ENCODE measurements at places on chromosomes 13 and 19. TPM values are rescaled to one million over a fixed set of nuclear protein-coding genes. Genes with fewer than 3 reads are reported as not detected.
A peak's percentile ranks its signal among the peaks of the same experiment; 100 is the strongest.

SLC25A30 gene
- 18.0 TPM for total RNA-seq

FFAR1 gene
- not detected for total RNA-seq

ELANE gene
- total RNA-seq, result not detected

GARIN5A gene
- total RNA-seq, result not detected

TYROBP gene
- total RNA-seq, result not detected

CGB2 gene
- not detected for total RNA-seq

TNFSF13B gene
- 2.6 TPM for total RNA-seq

CD177 gene
- total RNA-seq, result 0.32 TPM

PIP5K1C gene
- total RNA-seq, result 46.2 TPM

C5AR1 gene
- total RNA-seq, result 0.32 TPM

NALCN gene
- 1.7 TPM for total RNA-seq

TARM1 gene
- total RNA-seq, result not detected

S1PR4 gene
- total RNA-seq, result not detected

C3 gene
- 1.6 TPM for total RNA-seq

ZNF382 gene
- total RNA-seq, result 10.4 TPM

NCR1 gene
- not detected for total RNA-seq

CYP2A6 gene
- not detected for total RNA-seq

KLHL1 gene
- total RNA-seq, result not detected

GRCh38 chr19:51097166-51097738 lies 11.0 kb downstream of the CTU1 start:
- peak; percentile 45 for DNase-seq

GRCh38 chr19:496112-496665 lies at the start of gene MADCAM1:
TSS of gene MADCAM1 (plus strand) at chr19:496486. CDS start at chr19:496500, 14 bp downstream.
- no peak for DNase-seq

GRCh38 chr13:76035711-76036110 lies 399.6 kb downstream of the LMO7 start:
- peak; percentile 3 for DNase-seq

GRCh38 chr19:3099347-3100145 lies 5.4 kb downstream of the GNA11 start:
- DNase-seq, result no peak

- no peak for DNase-seq
These were observed 32.9 kb downstream of the ZDHHC20 start for GRCh38 chr13:21426238-21426637.

DNA sequence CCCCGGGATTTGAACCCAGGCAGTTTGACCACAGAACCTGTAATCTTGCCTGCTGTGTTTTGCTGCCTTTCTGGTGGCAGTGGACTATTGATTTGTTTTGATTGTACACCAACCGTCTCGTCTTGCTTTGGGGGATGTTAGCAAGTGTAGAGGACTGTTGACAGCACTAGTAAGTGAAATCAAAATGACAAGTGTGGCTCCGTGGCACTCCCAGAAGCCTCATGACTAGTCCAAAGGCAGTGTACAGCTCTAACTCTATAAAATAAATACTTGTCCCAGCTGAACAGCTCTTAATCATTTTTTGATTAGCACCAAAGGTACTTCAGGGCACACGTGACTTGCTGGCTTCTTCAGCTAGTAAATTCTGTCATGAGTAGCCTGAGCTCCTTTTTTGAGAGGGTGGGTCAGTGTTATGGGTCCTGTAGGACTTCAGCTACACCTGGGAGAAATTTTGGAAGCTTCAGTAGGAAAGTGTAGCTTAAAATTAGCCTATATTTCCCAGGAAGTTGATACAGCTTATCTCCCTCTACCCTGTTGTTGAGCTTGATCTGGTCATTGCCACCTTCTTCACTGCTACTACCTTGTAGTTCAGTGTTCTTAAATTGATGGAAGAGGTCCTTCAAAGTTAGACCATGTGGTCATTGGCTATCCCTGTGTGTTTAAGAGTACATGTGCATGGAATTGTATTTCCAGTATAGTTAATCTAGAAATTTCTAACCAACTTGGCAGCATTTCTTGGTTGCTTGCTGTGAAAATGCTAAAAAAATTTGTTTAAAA lies 15.1 kb downstream of the TM9SF2 start:
- no peak for DNase-seq

DNA sequence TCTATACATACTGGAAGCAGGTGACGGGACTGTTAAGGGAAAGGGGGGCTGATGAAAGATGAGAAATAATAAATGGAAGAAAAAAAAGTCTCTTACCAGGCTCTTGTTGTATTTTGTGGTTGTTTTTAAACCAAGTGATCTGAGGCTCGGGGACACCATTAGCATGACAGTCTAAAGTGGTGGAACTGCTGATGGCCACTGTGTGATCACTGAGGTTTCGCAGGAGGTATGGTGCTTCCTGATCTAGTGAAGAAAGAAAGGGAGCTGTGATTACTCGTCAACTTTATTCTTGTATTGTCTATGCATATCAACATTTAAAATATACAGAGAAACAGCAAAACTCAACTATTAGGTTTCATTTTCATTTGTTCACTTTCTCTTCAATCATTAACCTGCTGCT lies 110.1 kb downstream of the FLT1 start:
- no peak for DNase-seq

DNA sequence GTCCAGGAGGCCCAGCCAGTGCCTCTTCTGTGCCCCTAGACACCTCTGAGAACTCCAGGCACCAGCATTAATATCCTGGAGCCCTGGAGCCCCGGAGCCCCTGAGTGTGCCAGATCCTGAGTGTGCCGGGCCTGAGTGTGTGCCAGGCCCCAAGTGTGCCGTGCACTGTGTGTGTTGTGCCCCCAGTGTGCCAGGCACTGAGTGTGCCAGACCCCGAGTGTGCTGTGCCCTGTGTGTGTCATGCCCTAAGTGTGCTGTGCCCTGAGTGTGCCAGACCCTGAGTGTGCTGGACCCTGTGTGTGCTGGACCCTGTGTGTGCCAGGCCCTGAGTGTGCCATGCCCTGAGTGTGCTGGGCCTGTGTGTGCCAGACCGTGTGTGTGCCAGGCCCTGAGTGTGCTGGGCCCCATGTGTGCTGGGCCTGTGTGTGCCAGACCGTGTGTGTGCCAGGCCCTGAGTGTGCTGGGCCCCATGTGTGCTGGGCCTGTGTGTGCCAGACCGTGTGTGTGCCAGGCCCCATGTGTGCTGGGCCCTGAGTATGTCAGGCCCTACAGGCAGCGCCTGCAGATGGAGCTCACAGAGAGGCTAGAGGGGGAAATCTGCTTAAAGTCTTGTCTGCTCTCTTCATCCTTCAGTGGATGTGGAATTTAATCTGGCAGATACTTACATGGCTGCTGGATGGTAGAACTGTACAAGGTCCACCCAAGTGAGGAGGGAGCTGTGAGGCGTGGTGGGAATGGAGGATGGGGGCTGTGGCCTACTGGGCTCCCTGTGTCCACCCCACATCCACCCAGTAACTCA lies 53.9 kb downstream of the C13orf46 start:
- no peak for DNase-seq

DNA sequence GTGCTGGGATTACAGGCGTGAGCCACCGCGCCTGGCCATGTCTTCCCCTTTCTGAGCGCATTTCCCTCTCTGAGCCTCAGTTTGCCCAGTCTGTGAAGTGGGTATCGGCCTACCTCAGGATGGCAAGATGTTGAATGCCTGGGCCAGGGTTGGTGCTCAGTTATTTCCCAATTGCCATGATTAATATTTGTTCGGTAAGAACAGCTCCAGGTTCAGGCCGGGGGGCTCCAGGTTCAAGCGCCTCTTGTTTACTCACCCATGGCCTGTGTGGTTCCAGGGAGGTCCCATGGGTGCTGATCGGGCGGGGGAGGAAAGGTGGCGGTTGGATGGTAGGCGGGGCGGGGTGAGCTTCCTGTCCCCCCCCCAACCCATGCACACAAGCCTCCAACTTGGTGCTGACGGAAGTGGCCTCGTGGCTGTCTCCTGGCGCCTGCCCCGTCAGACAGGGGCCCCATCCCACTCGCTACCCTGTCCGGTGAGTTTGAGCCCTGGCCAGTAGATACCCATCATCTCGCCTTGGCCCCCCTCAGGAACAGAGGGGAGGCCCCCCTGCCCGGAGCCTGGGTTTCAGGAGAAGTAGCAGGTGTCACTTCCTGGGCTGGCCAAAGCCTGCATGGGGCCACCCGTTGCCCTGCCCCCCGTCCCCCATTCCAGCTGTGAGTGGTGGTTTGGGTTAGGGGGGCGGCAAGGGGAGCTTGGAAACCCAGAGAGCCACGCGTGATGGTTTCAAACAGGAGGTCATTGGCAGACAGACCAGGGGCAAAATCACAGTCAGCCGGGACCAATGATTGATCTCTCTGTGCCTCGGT lies at the start of gene FCHO1:
Gene FCHO1 (plus strand): TSS at position 375 of the 809 bp plus-strand sequence. CDS start 3,688 bp downstream, outside the sequence.
- DNase-seq, result no peak

- DNase-seq, result no peak
These were observed 2.7 kb downstream of the SLITRK1 start for GRCh38 chr13:83879431-83880171.

DNA sequence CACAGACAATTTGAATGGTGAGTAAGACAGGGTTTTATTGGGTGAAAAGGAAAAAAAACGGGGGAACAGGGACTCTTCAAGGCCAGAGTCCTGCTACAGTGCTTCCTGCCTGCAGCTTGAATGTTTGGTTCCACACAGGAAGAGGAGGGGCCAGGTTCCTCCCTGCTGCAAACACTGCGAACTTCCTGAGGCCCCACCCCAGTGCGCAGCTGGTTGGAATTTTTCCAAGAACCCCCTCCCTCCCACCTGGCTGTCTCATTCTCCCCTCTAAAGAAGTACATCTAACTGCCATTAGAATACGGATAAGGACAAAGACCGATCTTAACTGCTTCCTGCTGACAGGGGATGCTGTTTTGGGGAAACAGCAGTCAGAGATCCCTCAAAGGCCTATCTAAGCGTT lies 184.9 kb downstream of the GGACT start:
- DNase-seq, result no peak

- DNase-seq, result no peak
These were observed 419.2 kb downstream of the FGF9 start for GRCh38 chr13:22090106-22090505.

DNA sequence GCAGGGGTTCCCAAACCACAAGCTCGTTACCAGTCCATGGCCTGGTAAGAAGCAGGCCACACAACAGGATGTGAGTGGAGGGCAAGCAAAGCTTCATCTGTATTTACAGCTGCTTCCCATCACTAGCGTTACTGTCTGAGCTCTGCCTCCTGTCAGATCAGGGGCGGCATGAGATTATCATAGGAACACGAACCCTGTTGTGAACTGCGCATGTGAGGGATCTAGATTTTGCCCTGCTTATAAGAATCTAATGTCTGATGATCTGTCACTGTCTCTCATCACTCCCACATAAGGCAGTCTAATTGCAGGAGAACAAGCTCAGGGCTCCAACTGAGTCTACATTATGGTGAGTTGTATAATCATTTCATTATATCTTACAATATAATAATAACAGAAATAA lies 677.4 kb upstream of the SLITRK6 start:
- no peak for DNase-seq

GRCh38 chr13:99357941-99358340 lies 50.7 kb upstream of the GPR183 start:
- no peak for DNase-seq

DNA sequence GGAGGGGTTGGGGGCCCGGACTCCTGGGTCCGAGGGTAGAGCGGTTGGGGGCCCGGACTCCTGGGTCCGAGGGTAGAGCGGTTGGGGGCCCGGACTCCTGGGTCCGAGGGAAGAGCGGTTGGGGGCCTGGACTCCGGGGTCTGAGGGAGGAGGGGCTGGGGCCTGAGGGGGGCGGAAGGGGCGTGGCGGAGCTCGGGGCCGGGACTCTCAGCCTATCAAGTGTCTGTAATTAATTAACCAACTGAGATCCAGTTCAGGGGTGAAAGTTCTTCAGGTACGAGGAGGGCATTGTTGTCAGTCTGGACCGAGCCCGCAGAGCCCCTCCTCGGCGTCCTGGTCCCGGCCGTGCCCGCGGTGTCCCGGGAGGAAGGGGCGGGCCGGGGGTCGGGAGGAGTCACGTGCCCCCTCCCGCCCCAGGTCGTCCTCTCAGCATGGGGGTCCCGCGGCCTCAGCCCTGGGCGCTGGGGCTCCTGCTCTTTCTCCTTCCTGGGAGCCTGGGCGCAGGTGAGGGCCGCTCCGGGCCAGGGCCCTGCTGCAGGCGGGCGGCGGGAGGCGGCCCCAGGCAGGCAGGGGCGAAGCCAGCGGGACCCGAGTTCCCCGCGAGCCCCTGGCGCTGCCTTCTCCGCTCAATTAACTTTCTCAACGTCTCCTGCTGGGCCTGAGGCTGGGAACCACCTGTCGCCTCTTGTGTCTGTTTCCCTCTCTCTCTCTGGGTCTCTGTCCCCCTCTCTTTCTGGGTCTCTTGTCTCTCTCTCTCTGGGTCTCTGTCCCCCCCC lies 697 bp downstream of the FCGRT start:
- no peak for DNase-seq
